Osteocyte (in vitro differentiated cells): ENCODE measurements at places on chromosomes 5 and 9.

GRCh38 chr5:116652903-116653302, 78.3 kb upstream of the SEMA6A start:
- no peak for DNase-seq

- DNase-seq, result no peak
Measured at GRCh38 chr5:112849912-112850311, 11.2 kb upstream of the SRP19 start.

- no peak for DNase-seq
Measured at GRCh38 chr5:8013948-8014710, 145.2 kb downstream of the MTRR start.

DNA sequence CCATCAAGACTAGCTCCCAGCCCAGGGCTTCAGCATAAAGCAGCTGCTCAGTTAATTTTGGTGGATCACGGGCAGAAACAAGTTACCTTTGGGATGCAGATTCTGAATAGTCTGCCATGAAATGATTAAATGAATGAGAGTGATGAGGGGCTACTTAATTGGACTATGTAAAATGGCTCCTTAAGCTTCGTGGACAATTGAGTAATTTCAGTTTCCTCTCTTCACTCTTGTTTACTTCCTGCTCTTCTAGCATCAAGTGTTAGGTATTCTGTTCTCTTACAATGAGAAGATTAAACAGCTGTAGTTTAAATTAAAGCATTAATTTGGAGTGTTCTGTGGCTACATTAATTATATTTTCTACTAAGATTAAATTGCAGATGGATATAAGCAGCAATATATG, 28.1 kb downstream of the PIK3R1 start:
- no peak for DNase-seq

DNA sequence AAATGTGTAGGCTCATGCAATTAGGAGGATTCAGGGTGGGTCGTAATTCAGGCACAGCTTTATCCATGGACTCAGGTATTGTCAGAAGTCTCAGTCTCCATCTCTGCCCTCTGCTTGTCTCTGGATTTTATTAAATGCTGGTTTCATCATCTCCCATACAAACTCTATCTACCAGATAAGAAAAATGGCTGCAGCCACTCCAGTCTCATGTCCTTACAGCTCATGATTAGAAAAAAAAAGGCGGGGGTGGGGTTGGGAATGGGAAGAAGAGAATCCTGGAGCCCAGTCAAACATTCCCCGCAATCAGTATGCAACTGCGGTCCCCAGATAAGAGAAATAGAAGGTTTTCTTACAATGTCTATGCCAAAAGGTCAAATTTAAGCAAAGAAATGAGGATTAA, 7.6 kb upstream of the FBXO38 start:
- no peak for DNase-seq

DNA sequence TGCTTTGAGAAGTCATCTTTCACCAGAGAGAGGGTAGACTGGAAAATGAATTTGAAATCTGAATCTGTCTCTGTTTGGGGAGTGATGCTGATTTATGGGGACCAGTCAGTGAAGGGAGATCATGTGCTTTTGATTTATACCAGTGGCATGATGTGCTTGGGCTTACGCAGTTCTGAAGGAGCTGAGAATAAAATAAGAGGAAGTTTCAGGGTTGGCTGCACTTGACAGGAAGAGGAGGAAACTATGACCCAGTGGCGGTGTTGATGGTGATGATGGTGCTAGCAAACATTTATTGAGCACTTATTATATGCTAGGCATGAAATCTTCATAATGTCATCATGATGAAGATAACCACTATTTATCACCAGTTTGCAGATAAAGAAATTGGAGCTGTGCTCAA, 136.4 kb upstream of the GLRA1 start:
- DNase-seq, result no peak

- DNase-seq, result no peak
Measured at GRCh38 chr9:27801545-27801944, 228.3 kb upstream of the C9orf72 start.

DNA sequence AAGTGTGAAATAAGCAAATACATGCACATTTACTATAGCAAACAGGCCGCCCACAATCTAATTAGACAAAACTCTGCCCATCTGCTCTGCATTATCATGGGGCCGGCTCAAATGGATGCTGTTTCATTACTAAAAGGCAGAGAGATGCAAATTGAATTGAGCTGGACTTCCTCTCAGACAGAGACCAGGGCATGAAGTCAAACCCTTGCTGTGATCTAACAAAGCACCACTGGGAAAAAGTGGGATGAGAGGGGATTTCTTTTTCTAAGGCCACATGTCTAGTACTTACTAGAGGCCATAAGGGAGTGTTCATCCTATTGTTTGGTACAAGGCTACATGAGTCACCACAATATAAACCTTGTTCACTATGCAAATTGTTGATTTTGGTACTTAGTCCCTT, 614.7 kb downstream of the ISL1 start:
- DNase-seq, result no peak

GRCh38 chr9:106417685-106418084, 445.3 kb upstream of the ZNF462 start:
- DNase-seq, result no peak
